AML-193 (cell line): ENCODE measurements at places on chromosomes 2 and 18.

DNA sequence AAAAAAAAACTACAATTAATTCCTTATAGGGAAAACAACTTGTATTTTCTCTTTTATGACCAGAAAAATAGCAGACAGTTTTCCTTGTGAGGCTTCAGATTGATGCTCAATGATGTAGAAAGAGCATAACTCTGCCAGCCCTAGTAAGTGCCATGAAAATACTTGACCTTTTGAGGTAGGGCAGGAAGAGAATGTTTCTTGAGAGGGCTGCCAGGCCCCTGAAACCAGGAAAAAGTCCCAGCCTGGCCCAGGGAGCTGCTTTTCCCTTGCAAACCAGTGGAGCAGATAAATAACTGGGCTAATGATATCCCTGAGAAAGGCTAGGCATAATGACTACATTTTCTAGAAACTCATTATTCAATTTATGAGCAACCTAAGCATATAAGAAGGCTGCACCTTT lies 126.8 kb downstream of the SLC8A1 start:
- DNase-seq = no peak

DNA sequence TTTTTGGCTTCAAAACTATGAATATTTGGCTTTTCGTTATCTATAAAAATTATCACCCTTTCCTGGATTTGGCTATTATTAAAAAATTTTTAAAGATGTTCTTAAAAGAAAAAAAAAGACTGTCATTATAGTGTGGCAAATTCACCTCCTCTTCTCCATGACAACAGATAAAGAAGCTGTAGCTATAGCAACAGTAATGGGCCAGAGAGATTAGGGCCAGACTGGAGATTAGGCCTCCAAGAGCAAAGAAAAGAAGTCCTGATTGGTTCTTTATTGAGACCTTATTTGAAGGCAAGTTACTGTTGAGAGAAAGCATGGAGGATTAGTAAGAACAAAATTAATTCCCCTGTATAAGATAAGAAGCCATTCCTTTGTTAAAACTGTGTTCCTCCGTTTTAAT lies 812.5 kb downstream of the DCC start:
- no peak for DNase-seq

GRCh38 chr2:29361231-29361630 lies 246.0 kb downstream of the CLIP4 start:
- DNase-seq = no peak

GRCh38 chr2:88139203-88139702 lies 11.4 kb upstream of the FABP1 start:
- no peak for DNase-seq

GRCh38 chr2:181070119-181070835 lies 89.9 kb downstream of the UBE2E3 start:
- DNase-seq = no peak

DNA sequence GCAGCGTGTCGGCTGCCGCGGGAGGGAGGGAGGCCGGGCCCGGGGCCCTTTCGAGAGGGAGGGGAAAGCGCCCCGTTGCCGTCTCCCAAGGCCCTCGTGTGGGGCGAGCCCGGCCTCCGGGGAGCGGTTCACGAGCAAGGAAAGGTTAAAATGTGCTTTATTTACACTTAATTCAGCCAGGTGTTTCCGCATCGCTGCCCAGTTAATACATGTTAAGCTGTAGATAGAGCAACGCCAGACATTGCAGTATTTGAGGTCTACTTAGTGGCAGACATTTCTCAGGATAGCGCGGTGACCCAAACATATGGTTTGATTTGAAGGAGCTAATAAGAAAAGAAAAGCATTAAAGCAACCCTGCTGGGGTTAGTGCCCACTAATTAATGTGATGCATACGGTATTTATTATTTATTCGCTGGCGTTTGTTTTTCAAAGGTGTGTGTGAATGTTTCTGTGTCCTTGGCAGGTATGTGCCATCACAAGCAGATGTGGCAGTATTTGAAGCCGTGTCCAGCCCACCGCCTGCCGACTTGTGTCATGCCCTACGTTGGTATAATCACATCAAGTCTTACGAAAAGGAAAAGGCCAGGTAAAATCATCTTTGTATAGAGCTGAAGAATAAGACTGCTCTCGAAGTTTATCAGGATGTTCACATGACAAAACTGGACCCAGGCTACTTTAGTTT lies 571 bp downstream of the EEF1B2 start:
- no peak for DNase-seq

DNA sequence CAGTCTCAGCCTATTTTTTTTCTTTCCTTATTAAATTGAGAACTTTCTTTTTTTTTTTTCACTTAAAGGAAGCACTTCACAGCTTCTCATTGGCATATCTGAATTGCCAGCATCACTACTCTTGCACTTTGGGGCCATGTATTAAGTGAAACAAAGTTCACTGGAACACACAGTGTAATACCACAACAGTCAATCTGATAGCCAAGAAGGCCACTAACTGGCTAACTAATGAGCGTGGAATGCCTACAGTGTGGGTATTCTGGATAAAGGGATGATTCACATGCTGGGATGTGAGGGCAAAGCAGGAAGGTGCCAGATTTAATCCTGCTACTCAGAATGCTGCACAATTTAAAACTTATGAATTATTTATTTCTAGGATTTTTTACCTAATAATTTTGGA lies 11.7 kb upstream of the C18orf63 start:
- DNase-seq = no peak

DNA sequence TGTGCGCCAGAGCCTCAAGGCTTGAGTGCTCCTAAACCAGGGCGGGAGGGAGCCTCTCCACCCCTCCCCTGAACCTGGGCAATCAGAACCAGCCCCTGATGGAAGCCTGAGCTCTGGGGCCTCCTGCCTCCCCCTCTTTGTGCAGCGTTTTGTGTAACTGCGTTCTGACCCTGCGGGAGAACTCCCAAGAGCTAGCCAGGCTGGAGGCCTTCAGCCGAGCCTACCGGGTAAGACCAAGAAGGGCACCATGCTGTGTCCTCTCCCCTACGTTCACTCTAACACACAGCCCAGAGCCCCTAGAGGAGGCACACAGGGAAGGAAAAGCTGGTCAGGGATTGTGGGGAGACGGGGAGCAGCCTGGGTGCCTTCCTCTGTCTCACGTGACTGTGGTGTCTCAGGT lies 108.0 kb downstream of the PLB1 start:
- DNase-seq = no peak

DNA sequence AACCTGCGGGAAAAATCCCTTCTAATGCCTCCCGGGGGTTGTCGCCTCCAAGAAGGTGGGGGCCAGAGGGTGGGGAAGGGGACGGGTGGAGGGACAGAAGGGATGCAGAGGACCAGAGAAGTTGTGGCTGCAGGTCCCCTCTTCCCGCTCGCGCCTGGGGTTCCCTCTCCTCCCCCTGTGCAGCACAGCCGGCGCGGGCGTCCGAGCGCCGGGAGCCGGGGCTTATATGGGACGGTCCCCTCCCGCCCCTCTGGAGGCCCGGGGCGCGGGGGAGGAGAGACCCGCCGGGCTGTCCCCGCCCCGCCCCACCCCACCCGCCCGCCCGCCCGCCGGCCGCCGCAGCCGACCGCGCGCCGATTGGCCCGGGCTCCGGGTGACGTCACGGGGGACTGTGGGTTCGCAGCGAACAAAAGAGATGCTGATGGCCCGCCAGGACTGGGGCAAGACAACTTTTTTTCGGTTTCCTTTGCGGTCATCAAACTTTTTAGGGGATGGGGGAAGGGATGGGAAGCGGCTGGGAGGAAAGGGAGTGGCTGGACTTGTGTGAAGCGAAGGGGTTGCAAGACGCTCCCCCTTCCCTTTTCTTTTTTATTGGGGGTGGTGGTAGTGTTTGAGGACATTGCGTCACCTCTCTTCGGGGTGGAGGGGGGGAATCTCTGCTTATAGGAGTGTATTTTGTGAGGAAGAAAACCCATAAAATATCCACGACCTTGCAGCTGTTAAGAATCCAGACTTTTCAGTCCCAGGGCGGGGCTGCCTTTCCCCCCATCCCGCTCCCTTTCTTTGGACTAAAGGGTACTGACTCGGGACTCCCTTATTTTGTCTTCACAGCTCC lies at the start of gene FN1:
Gene FN1, minus strand, starts transcription at position 199 of the 835 bp plus-strand sequence. CDS start 266 bp downstream, outside the sequence.
- no peak for DNase-seq

DNA sequence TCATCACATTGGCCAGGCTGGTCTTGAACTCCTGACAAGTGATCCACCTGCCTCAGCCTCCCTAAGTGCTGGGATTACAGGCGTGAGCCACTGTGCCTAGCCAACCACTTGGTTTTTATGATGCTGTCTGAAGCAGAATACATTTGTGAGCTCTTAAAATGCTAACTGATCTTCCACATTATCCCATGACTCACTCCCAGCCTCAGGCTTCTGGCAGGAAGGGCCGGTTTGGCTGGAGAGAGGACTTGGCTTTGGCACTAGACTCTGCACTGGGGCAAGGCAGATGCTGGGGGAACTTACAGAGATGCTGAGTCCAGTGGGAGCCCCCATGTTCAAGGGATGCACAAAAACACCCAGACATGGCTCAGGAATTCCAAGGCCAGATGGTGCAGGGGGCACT lies 40.5 kb upstream of the SH3BP4 start:
- no peak for DNase-seq

DNA sequence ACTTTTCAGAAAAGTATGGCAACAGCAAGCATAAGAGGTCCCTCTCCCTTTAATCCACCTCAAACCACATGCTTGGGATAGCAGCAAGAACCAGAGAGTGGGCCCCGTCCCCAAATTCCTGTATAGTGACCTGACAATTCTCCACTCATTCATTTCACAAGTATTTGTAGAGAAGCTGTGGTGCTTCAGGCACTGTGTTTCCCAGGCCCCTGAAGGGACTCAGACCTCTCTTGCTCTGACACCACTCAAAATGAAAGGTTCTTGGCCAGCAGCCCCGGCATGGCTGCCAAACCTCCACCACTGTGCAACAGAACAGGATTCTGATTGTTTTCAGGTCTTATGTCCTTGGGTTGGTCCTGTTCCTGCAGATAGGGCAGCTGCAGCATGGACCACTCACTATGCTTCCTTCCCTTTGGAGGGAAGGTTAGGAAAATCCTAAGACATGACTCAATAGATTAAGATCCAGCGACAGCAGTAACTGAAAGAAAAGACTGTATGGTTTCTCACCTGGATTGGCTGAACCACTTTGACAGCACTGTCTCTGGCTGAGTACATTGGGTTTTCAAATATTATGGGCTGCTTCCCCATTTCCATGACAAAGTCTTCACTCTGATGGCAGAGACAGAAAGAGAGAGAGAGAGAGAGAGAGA lies 67.6 kb downstream of the DHRS9 start:
- DNase-seq = no peak

- no peak for DNase-seq
Observed at GRCh38 chr2:128372621-128373341, 54.1 kb upstream of the HS6ST1 start.

- no peak for DNase-seq
Observed at GRCh38 chr2:67085146-67085545, 312.0 kb upstream of the ETAA1 start.

- DNase-seq = no peak
Observed at GRCh38 chr2:95269036-95269680, 5.1 kb upstream of the PROM2 start.

GRCh38 chr2:47528874-47529273 lies 125.9 kb downstream of the MSH2 start:
- DNase-seq = no peak
